Activated CD4-positive, alpha-beta T cell treated with anti-CD3 and anti-CD28 coated beads, Interleukin-2, amount 10 ng/mL, durations not matched to agents 24 days and 14 days (primary cell): ENCODE measurements at places on chromosomes 13 and 19. TPM values are rescaled to one million over a fixed set of nuclear protein-coding genes. Genes with fewer than 3 reads are reported as not detected.

GRCh38 chr13:102930566-102930965 is 84.7 kb downstream of the ERCC5 start:
- peaks cover 2% of the 10 kb centered on the region for H3K4me1 ChIP-seq
- no peaks in the 10 kb centered on the region for H3K27me3 ChIP-seq
- H3K4me3 ChIP-seq, result no peak overlapping the region
- no peak overlapping the region for H3K27ac ChIP-seq

GRCh38 chr19:52217576-52217975 is 27.7 kb downstream of the PPP2R1A start:
- no peaks in the 10 kb centered on the region for H3K27me3 ChIP-seq
- H3K4me1 ChIP-seq, result no peaks in the 10 kb centered on the region
- peaks cover 82% of the 10 kb centered on the region for H3K36me3 ChIP-seq
- DNase-seq, result no peak
- H3K27ac ChIP-seq, result no peak overlapping the region
- H3K4me3 ChIP-seq, result no peak overlapping the region

DNA sequence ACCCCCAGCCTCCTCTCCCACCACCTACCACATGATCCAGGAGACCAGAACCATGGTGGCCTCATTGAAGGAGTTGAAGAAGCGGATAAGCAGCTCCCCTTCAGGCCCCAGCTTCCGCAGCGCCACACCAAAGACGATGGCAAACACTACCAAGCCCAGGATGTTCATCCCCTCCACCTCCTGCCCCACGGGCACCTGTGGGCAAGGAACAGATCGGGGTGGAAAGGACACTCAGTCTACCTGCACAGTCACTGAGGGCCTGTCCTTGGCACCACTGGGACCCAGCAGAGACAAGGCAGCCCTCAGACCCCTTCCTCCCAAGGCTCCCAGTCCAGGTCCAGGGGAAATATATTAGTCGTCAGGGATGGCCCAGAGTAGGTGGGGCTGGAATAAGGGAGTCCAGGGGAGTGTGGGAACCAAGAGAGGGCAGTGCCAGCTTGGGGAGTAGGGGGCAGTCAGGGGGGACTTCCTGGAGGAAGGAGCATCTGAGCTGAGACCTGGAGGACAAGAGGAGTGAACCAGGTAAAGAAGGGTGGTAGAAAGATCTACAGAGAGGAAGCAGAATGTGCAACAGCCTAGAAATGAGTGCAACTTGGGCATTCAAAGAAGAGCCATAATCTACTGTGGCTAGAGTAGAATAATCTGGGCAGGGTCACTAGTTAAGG is 5.9 kb downstream of the SLC1A5 start:
- peaks cover 43% of the 10 kb centered on the region for H3K4me1 ChIP-seq
- H3K36me3 ChIP-seq, result peaks cover 84% of the 10 kb centered on the region
- no peaks in the 10 kb centered on the region for H3K27me3 ChIP-seq
- DNase-seq, result no peak
- peak overlapping the region; percentile 94 for H3K4me3 ChIP-seq
- H3K27ac ChIP-seq, result peak overlapping the region; percentile 59

- H3K27me3 ChIP-seq, result peaks cover 11% of the 10 kb centered on the region
- no peaks in the 10 kb centered on the region for H3K4me1 ChIP-seq
- DNase-seq, result no peak
- H3K36me3 ChIP-seq, result no peaks in the 10 kb centered on the region
- no peak overlapping the region for H3K4me3 ChIP-seq
Measured at GRCh38 chr13:31351376-31351775, 151.6 kb downstream of the B3GLCT start.

- H3K27ac ChIP-seq, result no peak overlapping the region
- DNase-seq, result no peak
- H3K27me3 ChIP-seq, result peaks cover 31% of the 10 kb centered on the region
- no peak overlapping the region for H3K4me3 ChIP-seq
- no peaks in the 10 kb centered on the region for H3K36me3 ChIP-seq
Measured at GRCh38 chr13:31029102-31029501, 96.6 kb downstream of the TEX26 start.

DNA sequence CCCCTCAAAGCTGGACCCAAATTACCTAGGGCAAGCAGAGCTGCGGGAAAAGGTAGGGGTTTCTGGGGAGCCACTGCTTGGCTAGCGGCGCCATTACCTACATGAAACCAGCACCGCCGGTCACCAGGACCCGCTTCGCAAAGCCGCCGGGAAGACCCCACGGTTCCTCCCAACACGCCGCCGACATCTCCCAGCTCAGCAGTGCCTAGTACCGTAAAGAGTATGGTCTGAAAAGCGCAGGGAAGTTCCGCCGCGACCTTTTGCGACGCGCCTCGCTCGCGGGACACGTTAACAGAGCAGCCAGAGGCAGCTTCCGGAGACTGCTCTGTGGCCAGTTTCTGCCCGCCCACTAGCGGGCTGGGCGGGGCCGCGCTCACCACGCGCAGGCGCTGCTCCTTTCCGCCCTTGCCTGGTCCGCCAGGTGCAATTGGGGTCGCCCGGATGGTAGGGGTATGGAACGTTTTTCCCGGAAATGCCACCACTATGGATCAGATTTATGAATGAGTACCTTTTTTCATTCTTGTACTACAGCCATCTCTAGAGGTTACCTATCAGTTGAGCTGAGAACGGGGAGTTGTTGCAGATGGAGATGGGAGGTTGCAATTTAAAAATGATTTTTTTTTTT is at the start of gene TGDS:
TSS of gene TGDS (minus strand) at position 203 of the 625 bp plus-strand sequence. CDS start at position 187, 16 bp downstream.
- peaks cover 28% of the 10 kb centered on the region for H3K36me3 ChIP-seq
- no peaks in the 10 kb centered on the region for H3K27me3 ChIP-seq
- peak within 1 kb of the TSS; percentile 97 for H3K27ac ChIP-seq
- DNase-seq, result peak; percentile 97
- H3K4me3 ChIP-seq, result peak within 1 kb of the TSS; percentile 93

DNA sequence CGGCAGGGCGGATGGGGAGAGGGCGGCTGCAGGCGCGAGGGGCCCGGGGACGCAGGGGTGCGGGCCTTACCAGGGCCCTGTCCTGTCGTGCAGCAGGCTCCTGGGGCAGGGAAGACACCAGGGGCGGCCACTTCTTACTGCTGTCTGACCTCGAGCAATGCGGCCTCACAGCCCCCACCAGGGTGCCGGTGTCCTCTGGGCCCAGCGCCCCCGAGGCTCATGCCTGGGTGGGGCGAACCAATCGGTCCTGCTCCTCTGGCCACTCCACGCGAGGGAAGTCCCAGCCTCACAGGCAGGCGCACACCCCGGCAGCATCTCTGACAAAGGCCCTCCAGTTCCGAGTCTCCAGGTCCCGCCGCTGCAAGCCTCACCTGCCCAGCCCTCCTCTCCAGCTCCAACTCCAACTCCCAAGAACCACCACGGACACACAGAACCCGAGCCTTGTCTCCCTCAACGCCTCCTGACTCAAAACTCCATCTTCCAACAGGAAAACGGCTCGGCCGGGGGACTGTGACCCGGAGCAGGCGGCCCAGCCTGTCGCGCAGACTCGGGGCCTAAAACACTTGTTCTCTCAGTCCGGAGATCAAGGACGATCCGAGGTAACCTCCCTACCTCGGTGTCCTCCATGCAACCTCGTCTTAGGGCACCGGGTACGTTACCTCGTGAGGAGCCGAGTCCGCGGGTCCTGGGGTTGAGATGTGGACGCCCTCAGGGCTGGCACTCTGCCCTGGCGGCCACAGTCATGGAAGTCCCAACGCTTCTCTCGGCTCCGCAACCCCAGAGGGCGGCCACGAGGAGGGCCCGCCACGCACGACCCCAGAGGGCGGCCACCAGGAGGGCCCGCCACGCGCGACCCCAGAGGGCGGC is 6.5 kb downstream of the FGF22 start:
- DNase-seq, result no peak
- peaks cover 21% of the 10 kb centered on the region for H3K36me3 ChIP-seq
- no peaks in the 10 kb centered on the region for H3K4me1 ChIP-seq
- no peak overlapping the region for H3K27ac ChIP-seq

DNA sequence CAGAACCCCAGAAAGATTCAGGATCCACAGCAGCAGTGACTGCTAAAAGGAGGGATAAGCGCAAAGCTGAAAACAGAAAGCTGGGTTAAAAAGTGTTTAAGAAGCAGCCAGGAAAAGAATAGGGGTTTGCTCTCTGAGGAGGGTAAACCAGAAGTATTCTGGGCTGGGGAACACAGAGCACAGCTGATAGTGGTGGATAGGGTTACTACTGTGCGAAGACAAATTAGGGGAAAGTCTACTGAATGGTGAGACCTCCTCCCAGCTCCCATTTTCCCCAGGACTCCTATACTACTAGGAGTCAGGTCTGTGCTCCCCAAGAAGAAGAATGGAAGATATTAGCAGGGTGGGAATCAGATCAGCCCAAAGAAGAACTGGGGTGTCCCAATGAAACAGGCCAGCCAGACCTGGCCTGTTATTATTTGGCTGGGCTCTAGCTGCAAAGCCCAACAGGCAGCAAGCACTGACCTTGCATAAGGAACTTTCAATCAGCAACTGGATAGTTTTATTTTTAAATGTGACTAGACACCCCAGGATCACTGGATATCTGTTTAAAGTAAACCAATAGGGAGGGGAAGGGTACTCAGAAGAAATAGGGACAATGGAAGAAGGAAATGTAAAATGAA is 43.5 kb upstream of the SERTM1 start:
- H3K36me3 ChIP-seq, result no peaks in the 10 kb centered on the region
- no peak overlapping the region for H3K27ac ChIP-seq
- H3K4me1 ChIP-seq, result no peaks in the 10 kb centered on the region
- H3K4me3 ChIP-seq, result no peak overlapping the region
- DNase-seq, result no peak

- H3K36me3 ChIP-seq, result no peaks in the 10 kb centered on the region
- H3K27me3 ChIP-seq, result peaks cover 23% of the 10 kb centered on the region
- no peak overlapping the region for H3K27ac ChIP-seq
Measured at GRCh38 chr13:45878966-45879365, 27.4 kb upstream of the SIAH3 start.

- no peak for DNase-seq
- H3K27me3 ChIP-seq, result peaks cover 7% of the 10 kb centered on the region
- no peak overlapping the region for H3K27ac ChIP-seq
- H3K4me1 ChIP-seq, result peaks cover 8% of the 10 kb centered on the region
- no peaks in the 10 kb centered on the region for H3K36me3 ChIP-seq
Measured at GRCh38 chr13:31947506-31947905, 84.1 kb upstream of the FRY start.

DNA sequence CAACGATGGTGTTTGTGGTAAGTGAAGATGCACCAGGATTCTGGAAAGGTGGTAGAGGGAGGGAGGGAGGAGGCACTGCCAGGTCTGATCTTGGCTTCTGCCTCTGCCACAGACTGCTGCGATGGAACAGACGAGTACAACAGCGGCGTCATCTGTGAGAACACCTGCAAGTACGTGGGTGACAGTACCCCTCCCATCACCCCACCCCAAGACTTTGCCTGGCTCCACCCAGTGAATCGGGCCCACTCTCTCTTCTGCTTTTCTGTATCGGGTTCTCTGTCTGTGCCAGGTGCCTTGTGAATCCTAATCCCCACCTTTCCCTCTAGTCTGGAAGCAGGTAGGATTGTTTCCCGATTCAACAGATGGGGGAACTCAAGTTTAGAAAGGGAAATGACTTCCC is 2.5 kb downstream of the PRKCSH start:
- H3K27me3 ChIP-seq, result no peaks in the 10 kb centered on the region
- H3K27ac ChIP-seq, result peak overlapping the region; percentile 15
- peaks cover 27% of the 10 kb centered on the region for H3K4me1 ChIP-seq
- DNase-seq, result no peak

DNA sequence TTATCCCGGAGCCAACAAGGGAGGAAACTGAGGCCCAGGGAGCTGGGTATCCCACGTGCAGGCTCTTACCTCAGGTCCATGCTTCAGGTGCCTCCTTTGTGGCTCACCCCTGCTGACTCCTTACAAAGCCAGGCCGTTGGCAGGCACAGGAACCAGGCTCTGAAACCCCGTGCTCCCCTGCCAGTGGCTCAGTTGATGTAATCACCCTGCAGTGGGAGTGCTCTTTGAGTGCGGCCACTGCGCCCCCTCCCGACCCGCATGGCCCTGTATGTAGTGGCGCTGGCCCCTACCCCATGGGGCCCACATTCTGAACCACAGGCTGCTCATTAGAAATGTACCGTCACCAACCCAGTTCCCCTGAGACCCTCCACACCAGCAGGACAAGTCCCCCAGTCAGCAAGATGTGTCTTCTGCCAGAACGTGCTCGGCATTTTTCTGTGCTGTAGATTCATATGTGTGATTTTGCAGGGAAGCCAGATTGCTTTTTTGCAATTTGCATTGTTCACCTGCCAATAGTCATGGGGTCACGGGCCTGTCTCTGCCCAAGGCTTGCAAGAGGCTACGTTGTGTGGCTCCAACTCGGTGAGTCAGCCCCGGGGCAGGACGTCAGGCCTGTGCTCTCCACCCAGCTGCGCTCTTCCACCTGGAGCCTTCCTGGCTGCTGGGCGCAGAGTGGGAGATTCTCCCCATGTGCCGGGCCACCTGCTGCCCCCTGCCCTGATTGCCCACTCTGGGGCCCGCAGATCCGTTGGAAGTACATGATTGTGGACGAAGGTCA is 60.3 kb downstream of the SMARCA4 start:
- no peaks in the 10 kb centered on the region for H3K27me3 ChIP-seq
- H3K27ac ChIP-seq, result no peak overlapping the region
- H3K4me3 ChIP-seq, result no peak overlapping the region
- no peak for DNase-seq
- no peaks in the 10 kb centered on the region for H3K4me1 ChIP-seq
- peaks cover 58% of the 10 kb centered on the region for H3K36me3 ChIP-seq

DNA sequence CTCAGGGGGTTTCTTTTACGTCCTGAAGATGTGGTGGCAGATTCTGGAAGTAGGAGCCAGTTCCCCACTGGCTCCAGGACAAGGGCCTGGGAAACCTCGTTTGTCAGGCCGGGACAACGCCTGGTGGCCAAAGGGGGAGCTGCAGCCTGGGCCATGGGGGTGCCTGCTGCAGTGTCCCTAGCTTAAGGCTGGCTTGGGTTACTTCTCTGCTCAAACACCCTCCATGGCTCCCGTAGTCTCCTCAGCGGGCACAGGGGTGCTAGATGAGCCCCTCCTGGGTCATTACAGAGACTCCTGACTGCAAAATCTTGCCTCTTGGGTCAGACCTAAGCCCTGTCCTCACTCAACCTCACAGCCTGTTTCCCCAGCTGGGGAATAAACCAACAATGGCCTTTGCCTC is 14.7 kb downstream of the CILP2 start:
- no peak overlapping the region for H3K4me3 ChIP-seq
- no peaks in the 10 kb centered on the region for H3K36me3 ChIP-seq
- peaks cover 3% of the 10 kb centered on the region for H3K27me3 ChIP-seq
- no peak overlapping the region for H3K27ac ChIP-seq
- H3K4me1 ChIP-seq, result peaks cover 2% of the 10 kb centered on the region
- peak; percentile 73 for DNase-seq

IZUMO2 gene
- not detected in 2 replicates for total RNA-seq

WDR87 gene
- total RNA-seq, result not detected in 2 replicates

ZFP30 gene
- 9.6 and 11.3 TPM in 2 replicates for total RNA-seq

CRLF1 gene
- not detected in 2 replicates for total RNA-seq

GRWD1 gene
- total RNA-seq, result 89.1 and 90.6 TPM in 2 replicates
